Anterior cingulate cortex (tissue), 58 donors: ENCODE measurements at places on chromosomes 1 and 21.
A peak's percentile ranks its signal among the peaks of the same experiment; 100 is the strongest.

DNA sequence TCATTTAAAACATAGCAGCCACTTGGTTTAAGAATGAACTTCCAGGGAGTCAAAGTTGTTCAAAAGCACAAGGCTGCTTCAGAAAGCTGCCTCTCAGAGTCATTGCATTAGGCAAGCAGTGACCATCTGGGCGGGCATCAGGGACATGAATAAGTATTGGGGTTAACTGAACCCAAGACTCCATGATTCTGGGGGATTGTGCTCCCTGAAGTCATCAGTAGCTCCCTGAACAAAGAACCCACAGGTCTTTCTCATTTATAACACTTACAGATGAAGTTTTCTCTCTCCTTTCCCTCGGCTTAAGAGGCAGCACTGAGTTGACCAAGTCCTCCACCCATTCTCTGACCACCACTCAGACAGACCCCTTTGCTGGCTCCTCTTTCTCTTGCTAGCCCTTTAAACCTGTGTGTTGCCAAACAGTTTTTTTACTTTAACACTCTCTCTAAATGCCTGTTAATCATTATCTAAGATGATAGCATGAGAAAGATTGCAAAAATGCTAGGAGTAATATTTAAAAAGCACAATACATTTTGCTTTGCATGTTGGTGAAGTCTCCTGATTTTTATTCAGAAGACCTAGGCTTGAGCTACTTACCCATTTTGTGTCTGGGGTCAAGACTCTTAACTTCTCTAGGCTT lies 77.0 kb upstream of the ARHGAP29 start:
- no peak for DNase-seq

GRCh38 chr1:51168266-51168845 lies 66.3 kb downstream of the C1orf185 start:
- DNase-seq: no peak

DNA sequence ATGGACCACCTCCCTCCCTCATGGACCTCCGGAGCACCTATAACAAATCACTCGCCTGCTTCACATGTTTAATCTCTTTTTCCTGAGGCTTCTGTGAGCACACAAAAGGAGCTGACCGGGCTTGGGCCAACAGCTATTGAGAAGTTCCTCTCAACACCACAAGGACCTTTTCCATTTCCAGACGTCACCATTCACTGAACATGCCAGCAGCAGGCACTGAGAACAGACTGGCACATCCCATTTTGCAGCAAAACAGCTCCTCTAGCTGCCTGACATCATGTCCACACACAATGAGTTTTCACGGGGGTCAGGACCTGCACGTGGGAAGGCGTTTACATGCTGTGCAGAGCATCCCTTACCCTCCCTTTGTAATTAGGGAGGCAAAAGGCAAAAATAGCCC lies 11.0 kb downstream of the SUSD4 start:
- DNase-seq: no peak

- no peak for DNase-seq
Observed at GRCh38 chr21:37849506-37850102, 66.7 kb downstream of the KCNJ6 start.

- no peak for DNase-seq
Observed at GRCh38 chr1:22374001-22374400, 77.7 kb upstream of the ZBTB40 start.

DNA sequence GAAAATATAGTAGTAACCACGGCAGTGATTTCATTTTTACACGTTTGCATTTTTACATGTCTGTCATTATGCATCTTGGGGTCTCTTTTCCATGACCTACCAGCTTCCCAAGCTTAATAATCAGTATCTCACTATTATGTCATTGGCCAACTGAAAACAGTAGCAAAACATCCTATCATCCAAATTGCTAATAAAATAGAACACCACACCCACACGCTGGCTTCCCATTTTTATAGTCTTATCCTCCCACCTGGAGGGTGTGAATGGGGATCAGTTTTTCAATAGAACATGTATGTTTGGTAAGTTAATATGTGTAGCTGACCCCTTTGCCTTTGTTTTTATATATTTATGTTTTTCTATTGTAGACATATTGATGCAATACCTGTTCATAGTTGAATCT lies 11.8 kb downstream of the TFF3 start:
- no peak for DNase-seq

- no peak for DNase-seq
Observed at GRCh38 chr1:8664887-8665286, 152.6 kb downstream of the RERE start.

- DNase-seq: no peak
Observed at GRCh38 chr1:21648352-21648730, 20.8 kb downstream of the RAP1GAP start.

GRCh38 chr1:67716800-67717199 lies 31.8 kb downstream of the GADD45A start:
- no peak for DNase-seq

GRCh38 chr1:87505391-87505983 lies 176.8 kb downstream of the LMO4 start:
- no peak for DNase-seq

- DNase-seq: no peak
Observed at GRCh38 chr21:30072496-30072895, 94.1 kb downstream of the CLDN17 start.

DNA sequence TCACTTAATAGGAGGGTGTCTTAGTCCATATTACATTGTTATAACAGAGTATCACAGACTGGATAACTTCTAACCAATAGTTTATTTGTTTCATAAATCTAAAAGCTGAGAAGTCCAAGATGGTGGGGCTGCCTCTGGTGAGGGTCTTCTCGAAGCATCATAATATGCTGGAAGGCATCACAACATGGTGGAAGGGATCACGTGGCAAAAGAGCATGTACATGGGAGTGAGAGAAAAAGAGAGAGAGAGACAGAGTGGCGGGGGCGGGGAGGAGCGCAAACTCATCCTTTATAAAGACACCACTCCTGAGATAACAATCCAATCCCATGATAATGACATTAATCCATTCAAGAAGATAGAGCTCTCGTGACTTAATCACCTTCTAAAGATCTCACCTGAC lies 31.5 kb downstream of the CFHR5 start:
- DNase-seq: no peak

DNA sequence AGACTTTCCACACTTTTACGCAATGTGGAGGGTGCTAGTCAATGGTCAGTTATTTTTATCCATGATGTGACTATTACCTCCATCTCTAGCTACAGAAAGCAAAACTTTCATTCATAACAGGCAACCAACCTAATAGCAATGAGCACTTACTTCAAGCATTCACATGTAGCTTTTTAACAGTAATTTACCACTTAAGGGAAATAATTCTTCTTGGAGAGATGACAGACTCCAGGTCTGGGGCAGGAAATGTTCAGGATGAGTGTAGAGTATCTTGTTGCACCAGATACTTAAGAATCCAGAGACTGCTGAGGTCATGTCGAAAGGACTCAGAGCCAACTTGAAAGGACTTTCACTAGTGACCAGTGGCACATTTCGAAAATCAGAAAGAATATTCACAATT lies 347.6 kb downstream of the CHRM3 start:
- DNase-seq: no peak

GRCh38 chr1:69510026-69510425 lies 57.7 kb upstream of the LRRC7 start:
- DNase-seq: no peak

- no peak for DNase-seq
Observed at GRCh38 chr1:203175237-203175826, at the start of gene MYBPH. MYBPH (minus strand) TSS chr1:203175826; CDS start chr1:203175755, 71 bp downstream.

DNA sequence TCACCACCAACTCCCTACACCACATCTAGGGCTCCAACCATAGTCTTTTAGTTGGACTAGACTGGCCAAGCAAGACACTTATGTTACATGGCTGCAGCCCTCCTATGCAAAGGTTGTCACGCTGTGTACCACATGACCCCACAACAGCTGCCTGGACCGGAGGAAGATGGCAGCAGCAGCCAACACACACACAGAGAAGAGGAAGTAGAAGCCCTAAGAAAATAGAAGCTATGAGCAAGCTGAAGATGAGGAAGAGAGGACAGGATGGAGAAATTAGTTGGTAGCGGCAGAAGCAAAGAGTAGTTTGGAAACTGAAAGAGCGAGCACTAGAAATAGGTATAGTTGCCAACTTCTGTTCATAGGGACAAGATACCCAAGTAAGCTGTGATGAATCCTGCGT lies 60.8 kb upstream of the RALGPS2 start:
- no peak for DNase-seq

DNA sequence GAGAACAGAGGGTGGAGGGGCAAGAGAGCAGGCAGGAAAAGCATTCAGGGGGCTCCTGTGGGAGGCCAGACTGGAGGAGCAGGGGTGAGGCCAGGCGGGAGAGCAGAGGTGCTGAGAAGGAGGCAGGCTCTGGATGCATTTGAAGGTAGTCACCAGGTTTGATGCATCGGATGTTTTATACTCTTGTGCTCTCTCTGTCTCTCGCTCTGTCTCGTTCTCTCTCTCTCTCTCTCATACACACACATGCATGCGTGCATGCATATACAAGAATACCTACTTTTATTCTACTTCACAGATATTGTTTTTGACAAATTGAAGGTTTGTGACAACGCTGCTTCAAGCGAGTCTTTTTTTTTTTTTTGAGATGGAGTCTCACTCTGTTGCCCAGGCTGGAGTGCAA lies 15.0 kb upstream of the ITPKB start:
- no peak for DNase-seq

- DNase-seq: no peak
Observed at GRCh38 chr21:44696572-44696971, 400 bp upstream of the KRTAP10-12 start.

DNA sequence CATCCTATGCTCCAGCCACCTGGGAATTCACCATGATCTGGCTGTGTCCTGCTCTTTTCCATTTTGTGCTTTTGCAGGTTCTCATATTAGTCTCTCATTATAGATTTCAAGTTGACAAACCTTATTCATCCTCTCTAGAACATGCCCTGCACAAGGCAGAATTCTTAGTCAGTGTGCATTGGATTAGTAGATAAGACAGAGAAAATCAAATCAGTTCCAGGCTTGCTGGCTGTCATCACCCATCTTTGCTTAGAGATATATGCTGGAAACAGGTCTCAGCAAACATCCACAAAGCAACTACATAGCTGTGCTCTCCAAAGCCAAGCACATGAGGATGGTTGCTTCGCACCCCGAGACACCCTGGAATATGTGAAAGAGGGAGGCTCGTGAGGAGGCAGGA lies 24.8 kb downstream of the TSPAN2 start:
- DNase-seq: no peak

DNA sequence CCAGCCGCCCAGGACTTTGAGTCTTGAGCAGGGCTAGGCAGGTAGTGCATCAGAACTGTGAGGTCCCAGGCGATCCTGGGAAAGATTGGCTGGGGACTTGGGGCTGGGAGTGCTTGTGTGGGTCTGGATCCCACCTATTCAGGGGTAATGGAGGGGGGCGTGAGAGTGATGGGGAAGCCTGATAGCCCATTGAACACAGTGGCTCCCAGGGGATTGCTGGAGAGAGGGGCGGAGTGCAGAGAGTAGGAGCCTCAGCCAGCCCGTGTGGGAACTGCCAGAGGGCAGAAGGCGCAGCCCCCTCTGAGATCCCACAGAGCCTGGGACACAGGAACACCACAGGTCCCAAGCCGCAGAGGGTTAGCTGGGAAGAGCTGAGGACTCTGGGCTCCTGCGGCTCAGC lies 19.3 kb upstream of the PDZK1IP1 start:
- DNase-seq: no peak

GRCh38 chr21:41802684-41803083 lies 35.8 kb upstream of the RIPK4 start:
- peak; percentile 54 for DNase-seq

DNA sequence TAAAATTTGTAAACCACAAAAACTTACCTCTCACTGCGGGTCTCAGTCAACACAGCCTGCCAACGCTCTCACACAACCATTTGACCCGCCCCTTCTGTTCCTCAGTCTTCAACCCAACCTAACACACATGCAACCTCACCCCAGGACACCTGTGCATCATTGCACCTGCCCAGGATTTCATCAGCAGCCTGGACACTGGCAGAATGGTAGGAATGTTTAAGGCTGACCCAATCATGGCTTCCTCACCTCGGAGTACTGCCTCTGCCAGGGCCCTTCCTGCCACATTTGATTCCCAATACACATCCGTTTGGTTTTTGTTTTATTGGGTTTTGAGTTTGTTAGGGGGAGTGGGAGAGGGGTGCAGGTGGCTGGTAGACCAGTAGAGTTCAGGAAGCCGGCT lies 40.7 kb downstream of the TOMM20 start:
- no peak for DNase-seq

DNA sequence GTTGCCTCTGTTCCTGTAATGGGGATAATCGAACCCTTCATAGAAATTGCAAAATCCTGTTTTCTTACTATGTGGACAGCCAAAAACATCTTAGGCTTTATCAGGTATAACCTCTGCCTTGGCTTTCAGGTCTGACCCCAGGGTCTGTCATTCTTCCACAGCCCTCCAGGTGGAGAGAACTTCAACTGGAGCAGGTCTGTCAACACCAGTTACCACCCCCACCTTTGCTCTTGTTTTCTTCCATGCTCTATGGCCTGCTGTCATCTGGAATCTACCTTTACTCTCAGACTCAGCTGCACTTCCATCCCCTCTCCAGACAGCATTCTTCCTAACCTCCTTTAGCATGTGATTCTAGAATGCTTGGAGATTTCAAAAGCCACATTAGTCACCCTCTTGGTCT lies 10.4 kb upstream of the GJA9 start:
- no peak for DNase-seq
